Left cardiac atrium (tissue), 4 donors: ENCODE measurements at places on chromosomes 7 and 10.

DNA sequence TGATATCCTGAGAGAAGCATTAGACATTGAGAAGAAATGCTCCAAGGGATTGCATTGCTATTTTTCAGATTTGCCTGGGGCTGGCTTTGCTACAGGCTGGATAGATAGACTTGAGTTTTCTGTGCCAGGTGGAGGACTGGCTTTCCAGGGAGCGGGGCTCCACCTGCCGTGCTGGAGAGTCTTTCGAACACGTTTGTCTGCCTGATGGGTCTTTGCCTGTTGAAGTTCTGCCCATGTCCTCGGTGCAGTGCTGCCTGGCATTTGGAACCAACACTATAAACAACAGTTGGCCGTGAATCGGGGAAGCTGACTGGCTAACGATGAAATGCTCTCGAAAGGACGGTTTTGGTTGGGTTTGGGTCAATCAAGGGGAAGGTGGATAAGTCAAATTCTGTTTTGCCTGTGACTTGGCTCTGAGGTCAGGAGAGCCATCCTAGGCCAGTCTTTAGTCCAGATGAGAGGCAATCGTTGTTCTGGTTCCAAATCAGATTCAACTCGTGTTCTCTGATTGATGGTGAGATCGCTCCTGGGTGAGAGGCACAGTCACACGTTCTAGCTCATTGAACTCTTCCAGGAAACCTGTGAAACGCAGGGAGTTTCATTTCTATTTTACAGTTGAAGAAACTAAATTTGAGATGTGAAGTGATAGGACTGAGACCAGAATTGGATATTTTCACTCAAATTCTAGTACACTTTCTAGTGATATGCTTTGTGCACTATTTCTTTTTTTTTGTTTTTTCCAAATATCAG lies 599.0 kb downstream of the TYW1 start:
- DNase-seq: no peak

DNA sequence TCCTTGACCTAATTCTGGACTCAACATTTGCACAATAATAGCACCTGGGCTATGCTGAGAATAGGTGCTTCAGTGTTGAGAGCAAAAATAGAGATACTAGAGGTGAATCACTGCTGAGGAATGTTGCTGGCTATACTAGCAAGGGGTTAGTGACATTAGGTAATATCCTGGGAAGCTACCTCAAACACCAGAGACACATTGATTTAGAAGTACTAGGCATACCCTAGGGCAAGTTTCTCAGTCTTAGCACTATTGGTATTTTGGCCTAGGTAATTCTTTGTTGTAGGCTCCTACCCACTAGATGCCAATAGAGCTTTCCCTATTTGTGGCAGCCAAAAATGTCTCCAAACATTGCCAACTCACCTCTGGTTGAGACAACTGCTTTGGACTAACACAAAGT lies 484.0 kb upstream of the MBL2 start:
- no peak for DNase-seq

DNA sequence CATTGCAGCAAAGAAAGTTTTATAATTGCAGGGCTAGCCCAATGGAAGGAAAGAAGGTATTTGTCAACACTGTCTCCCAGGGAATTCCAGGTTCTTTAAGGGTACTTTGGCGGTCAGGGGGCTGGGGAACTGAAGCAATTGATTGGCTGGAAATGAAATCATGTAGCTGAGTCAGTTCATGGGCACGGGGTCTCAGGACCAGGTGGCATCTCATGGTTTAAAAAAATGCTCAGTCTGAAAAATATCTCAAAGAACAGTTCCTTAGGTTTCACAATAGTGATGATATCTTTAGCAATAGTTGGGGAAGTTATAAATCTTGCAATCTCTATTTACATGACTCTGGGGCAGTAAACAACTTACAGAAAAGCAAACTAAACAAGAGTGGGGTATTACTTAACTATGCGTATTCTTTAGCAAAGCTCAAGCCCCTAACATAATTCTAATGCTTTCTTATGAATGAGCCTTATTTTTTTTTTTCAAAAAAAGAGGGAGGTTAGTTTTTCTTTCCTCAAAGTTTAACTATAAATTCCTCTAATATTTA lies 376.9 kb upstream of the NRG3 start:
- no peak for DNase-seq

GRCh38 chr7:121410829-121411596 lies 14.9 kb upstream of the FAM3C start:
- DNase-seq: no peak

- no peak for DNase-seq
Observed at GRCh38 chr7:130697820-130698219, 11.5 kb upstream of the TSGA13 start.

GRCh38 chr10:131003455-131003854 lies 308.1 kb downstream of the TCERG1L start:
- DNase-seq: no peak

- no peak for DNase-seq
Observed at GRCh38 chr10:25683344-25683743, 250.7 kb upstream of the MYO3A start.

DNA sequence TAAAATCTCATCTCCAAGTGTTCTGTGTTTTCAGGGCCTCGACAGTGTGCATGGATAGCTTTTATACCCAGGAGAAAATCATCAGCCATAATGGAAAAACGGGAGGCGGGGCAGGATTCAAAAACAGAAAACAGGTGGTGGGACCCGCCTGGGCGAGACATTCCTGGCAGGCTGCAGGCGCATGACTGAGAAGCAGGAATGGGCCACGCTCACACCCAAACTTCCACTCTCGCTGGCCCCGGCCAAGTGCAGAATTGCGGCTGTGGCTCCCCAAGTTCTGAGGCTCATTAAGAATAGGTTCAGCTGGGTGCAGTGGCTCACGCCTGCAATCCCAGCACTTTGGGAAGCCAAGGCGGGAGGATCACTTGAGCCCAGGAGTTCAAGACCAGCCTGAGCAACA lies 60.6 kb downstream of the C10orf143 start:
- no peak for DNase-seq

- DNase-seq: no peak
Observed at GRCh38 chr7:77269360-77270093, 69.9 kb upstream of the FGL2 start.

GRCh38 chr10:17316488-17317170 lies 88.6 kb downstream of the VIM start:
- DNase-seq: no peak

- DNase-seq: no peak
Observed at GRCh38 chr7:33287738-33288137, 158.4 kb downstream of the BBS9 start.

DNA sequence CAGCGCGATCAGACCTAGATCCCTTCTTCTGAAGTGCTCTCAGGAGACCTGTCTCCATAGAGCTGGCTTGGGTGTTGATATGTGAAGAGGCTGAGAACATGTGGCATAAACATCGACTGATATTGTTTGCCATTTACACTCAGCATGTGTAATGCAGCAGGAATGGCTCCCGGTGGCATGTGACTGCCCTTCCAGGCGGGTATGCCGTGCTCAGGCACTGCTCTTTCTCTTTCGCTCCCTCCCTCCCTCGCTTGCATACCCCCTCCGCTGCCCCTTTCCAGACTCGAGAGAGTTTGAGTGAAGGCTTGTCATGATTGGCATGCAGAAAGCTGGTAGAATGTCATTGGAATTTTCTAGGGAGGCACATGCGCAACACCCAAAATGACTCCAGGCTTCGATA lies 107.3 kb upstream of the PDCD4 start:
- peak; percentile 63 for DNase-seq
